Fibroblast of the aortic adventitia (primary cell): ENCODE measurements at places on chromosomes 6 and 20. TPM values are rescaled to one million over a fixed set of nuclear protein-coding genes. Genes with fewer than 3 reads are reported as not detected.

GRCh38 chr20:57133926-57134650 lies 132.4 kb downstream of the BMP7 start:
- DNase-seq: no peak

GRCh38 chr6:28090917-28091586 lies 10.7 kb downstream of the ZNF165 start:
- no peak for DNase-seq

GRCh38 chr6:42808492-42809483 lies 26.9 kb downstream of the BICRAL start:
- DNase-seq: no peak

- peak; percentile 57 for DNase-seq
Observed at GRCh38 chr20:2984956-2985661, 58.3 kb upstream of the GNRH2 start.

GRCh38 chr6:44223319-44224028 lies at the start of gene SLC29A1:
Gene SLC29A1 (plus strand): TSS chr6:44223595. CDS start chr6:44227314, 3,719 bp downstream.
- DNase-seq: no peak

GRCh38 chr6:144820270-144820669 lies 535.1 kb downstream of the UTRN start:
- DNase-seq: no peak

GRCh38 chr20:22619806-22620205 lies 35.4 kb upstream of the FOXA2 start:
- no peak for DNase-seq

DNA sequence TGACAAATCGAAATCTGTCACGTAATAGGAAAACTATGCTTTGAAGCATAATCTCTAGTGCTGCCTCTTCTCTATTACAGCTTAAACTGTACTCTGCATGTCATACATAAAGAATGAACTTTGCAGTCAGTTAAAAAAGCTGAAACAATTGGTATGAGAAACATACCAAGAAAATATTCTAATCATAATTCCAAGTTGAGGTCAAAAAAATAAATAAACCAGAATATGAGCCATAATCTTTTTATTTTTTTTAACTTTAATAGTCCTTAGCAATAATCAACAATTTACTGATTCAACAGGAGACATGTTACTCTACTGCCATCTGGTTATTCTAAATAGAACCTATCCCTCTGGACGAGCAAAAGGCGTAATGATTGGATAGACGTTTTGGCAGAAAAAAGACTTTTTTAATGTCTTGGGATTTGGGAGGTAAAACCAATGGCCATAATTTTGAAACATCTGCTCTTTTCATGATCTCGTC lies 224.4 kb upstream of the FLRT3 start:
- peak; percentile 71 for DNase-seq

- no peak for DNase-seq
Observed at GRCh38 chr6:57315851-57316250, 1.6 kb upstream of the PRIM2 start.

GRCh38 chr6:137086031-137086430 lies 41.3 kb upstream of the IL20RA start:
- DNase-seq: no peak

DNA sequence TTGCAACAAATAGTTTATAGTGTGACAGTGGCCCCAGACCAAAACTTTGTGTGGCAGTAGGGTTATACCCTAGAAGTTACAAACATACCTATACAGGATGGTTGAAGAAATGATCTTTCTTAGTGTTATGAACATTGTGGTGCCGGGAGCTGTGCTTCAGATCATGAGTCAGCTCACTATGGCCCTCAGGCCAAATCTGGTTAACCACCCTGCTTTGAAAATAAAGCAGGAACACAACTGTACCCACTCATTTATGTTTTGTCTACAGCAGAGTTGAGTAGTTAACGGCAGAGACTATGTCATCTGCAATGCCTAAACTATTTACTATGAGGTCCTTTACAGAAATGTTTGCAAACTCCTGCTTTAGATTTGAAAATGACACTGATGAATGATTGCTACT lies 24.3 kb downstream of the AKAP7 start:
- DNase-seq: peak; percentile 51

- DNase-seq: no peak
Observed at GRCh38 chr6:136541395-136541794, 8.8 kb downstream of the MAP7 start.

- no peak for DNase-seq
Observed at GRCh38 chr20:20772497-20773085, 60.1 kb upstream of the RALGAPA2 start.

DNA sequence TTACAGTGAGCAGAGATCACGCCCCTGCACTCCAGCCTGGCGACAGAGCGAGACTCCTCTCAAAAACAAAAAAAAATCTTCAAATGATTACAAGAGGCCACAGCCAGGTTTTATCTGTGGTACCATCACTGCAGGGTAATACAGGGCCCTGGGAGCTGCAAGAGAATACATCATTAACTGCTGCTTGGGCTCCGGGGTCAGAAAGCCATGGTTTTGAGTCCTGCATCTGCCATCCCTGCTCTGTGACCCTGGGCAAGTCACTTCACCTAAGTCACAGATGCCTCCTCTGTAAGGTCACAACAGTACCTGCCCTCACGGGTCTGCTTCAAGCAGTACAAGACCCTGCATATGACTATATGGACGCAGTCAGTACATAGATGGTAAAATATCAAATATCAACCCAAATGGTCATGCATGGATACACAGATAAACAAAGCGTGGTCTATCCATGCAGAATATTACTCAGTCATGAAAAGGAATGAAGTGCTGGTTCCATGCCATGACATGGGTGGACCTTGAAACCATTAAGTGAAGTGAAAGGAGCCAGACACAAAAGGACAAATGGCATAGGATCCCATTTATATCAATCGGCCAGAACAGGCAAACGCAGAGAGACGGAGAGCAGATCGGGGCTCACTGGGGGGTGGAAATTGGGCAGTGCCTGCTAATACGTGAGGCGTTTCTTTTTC lies 83.6 kb downstream of the NFATC2 start:
- DNase-seq: no peak

DNA sequence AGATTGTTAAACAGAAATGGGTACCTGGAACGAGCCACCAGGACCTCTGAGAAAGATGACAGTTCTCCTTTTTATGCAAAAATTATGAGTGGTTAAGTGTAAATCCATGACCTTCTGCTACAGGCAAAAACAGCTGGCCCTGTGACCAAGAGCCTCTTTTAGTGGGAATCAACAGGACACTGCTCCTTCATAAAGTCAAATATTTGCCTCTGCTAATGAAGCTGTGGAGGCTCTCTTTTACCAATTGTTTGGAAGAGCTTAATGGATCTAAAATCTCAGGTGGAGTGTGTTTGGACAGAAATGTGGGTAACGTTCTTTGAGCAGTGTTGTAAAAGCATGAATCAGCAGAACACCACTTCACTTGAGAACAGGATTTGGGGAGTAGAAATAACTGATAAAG lies 117.5 kb upstream of the PCSK2 start:
- no peak for DNase-seq

GRCh38 chr6:52667572-52667971 lies 3.3 kb upstream of the TMEM14A start:
- DNase-seq: no peak

DNA sequence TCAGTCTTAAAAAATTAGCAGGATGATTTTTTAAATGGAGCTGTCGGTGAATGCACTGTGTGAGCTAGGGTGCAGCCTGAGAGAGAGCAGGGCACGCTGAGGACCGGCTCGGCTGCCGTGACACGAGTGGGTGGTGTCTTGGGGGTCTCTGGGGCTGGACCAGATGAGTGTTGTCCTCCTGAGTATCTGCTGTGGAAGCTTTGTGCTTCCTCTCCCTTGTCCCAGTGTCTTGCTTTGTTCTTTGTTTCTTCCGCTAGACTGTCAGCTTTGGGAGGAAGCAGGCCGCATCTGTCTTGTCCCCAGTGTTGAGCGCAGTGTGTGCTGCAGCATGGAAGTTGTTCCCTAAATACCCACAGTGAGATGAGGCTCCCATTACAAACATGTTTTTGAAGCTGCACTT lies 89.4 kb downstream of the RTN4IP1 start:
- no peak for DNase-seq

- peak; percentile 10 for DNase-seq
Observed at GRCh38 chr6:80725156-80725930, 618.9 kb downstream of the BCKDHB start.

DNA sequence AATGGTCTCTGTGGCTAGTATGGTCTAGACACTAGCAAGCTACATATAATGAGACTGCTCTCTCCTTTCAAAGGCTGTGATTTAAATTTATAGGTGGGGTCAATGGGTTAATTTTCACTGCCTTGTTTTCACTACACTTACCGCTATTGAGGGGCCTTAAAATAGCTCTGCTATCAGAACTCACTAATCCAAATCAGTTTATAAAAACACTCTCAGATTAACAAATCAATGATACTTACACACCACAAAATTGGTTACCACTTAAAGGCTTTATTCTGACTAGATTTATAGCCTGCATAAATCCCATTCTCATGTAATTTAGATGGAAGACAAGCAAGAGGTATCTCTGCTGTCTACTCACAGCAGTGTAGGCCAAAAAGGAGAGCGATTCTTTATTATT lies 313.0 kb upstream of the AGPAT4 start:
- no peak for DNase-seq

FNDC11 gene
- total RNA-seq: 0.25 and 0.45 TPM in 2 replicates

GSTA2 gene
- not detected in 2 replicates for total RNA-seq

DCDC2 gene
- not detected in 2 replicates for total RNA-seq

RAET1L gene
- not detected in 2 replicates for total RNA-seq

RUNX2 gene
- 0.74 and 5.8 TPM in 2 replicates for total RNA-seq

BTN2A1 gene
- total RNA-seq: 11.7 and 17.9 TPM in 2 replicates

SLC16A10 gene
- not detected in 2 replicates for total RNA-seq

RBM24 gene
- total RNA-seq: 0.65 and 1.9 TPM in 2 replicates

DYNLT2 gene
- 1.7 and 2.0 TPM in 2 replicates for total RNA-seq

PDE10A gene
- 6.1 and 12.7 TPM in 2 replicates for total RNA-seq

DNMT3B gene
- total RNA-seq: 1.1 and 3.3 TPM in 2 replicates
